Stimulated activated CD4-positive, alpha-beta T cell treated with anti-CD3 and anti-CD28 coated beads, Interleukin-4, amount 100 ng/mL, for 4 hours (primary cell): ENCODE measurements at places on chromosomes 7 and 10.

DNA sequence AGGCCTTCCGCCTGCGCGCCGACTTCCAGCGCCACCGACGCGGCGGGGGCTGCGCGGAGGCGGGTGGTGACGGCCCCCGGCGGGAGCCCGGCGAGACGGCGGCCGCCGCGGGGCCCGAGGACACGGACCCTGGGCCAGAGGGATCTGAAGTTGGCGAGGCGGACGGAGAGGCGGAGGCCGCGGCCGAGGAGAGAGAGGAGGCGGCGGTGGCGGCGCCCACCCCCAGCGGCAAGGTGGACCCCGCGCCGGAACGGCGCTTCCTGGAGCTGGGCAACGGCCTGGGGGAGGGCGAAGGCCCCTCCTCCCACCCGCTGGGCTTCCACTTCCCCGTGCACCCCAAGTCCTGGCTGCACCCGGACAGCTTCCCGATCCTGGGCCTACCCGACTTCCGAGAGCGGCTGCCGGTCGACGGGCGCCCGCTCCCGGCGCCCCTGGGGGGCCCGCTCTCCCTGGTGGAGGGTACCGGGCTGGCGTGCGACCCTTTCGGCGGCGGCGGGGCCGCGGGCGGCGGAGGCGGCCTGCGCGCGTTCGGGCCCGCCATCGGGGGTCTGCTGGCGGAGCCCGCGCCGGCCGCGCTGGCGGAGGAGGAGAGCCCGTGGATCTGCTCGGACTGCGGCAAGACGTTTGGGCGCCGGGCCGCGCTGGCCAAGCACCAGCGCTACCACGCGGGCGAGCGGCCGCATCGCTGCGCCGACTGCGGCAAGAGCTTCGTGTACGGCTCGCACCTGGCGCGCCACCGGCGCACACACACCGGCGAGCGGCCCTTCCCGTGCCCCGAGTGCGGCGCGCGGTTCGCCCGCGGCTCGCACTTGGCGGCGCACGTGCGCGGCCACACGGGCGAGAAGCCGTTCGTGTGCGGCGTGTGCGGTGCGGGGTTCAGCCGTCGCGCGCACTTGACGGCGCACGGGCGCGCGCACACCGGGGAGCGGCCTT lies 16.2 kb downstream of the ZNF316 start:
- no peak for DNase-seq

- DNase-seq: no peak
These were observed 88.0 kb downstream of the FGFR2 start for GRCh38 chr10:121510201-121510771.

DNA sequence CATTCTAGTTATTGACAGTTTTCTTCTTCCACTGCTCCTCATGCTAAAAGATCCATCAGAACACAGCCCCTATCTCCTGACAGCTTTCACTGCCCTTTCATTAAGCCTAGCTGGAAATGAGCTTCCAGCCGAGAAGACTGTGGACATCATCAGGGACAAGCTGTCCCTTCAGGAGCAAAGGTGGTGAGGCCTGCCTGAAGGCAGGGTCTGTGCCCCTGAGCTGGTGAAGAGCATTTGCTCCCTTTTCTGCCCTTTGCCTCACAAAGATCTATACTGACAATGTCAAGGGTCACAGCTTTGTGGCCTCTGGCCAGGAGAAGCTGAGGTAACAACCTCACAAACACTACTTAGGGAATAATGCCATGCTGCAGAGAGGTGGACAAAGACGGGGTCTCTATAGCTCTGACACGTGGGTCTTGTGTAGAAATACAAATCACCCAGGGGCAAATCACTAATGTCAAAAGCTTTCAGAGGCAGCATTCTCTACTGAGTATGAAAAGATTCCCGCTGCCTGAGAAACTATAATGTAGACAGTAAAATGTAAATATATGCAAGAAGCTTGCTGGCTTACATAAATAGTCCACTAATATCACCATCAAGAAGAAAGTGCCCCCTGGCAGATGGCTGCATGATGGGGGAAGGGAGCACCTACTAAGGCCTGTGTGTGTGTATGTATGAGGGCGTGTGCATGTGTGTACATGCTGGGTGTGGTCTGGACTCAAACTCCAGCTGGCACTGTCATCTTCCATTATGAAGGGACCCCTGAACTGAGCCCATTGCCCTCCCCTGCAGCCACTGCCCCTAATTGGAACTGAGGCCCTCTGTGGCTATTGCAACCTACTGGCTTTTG lies 55.8 kb downstream of the HBP1 start:
- DNase-seq: no peak

- no peak for DNase-seq
These were observed 89.2 kb upstream of the PFKP start for GRCh38 chr10:2978111-2978510.

GRCh38 chr7:143514487-143514886 lies 36.8 kb downstream of the TAS2R41 start:
- DNase-seq: no peak

- no peak for DNase-seq
These were observed 5.4 kb downstream of the AGFG2 start for GRCh38 chr7:100544386-100544785.

DNA sequence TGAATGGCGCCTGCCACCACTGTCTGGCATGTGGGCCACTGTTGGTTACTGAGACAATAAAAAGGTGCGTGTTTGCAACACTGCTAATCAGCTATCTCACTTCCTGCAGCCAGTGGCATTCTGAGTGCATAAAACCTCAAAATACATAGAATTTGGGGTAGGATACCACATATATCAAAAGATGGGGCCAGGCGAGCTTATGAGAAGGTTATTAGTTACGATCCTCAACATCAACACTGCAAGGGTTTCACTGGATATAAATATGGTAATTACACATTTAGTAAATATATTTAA lies 200.2 kb downstream of the WDR37 start:
- DNase-seq: no peak

- no peak for DNase-seq
These were observed 57.6 kb downstream of the BICC1 start for GRCh38 chr10:58570307-58570723.

DNA sequence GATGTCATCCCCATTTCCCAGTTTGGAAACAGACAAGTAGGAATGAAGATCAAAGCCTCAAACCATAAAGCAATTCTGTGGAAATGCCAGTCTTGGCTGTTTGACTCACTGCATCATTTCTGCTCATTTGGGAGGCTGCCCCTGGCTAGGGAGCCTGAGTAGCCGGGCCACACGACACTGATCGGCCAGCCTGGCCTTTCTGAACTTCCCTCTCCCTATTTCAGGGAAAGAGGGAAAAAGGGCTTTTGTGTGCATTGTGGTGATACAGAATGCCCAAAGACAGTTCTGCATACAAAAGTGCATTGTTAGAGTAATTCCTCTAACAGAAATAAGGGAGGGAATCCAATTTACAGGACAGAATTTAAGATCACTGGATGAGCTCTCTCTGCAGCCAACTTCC lies 41.7 kb upstream of the OPALIN start:
- no peak for DNase-seq

- DNase-seq: no peak
These were observed 11.5 kb upstream of the TAS2R39 start for GRCh38 chr7:143171697-143172096.

- DNase-seq: no peak
These were observed 1.3 kb downstream of the TMEM168 start for GRCh38 chr7:112788778-112789343.

- no peak for DNase-seq
These were observed 148.6 kb downstream of the ELFN1 start for GRCh38 chr7:1818575-1819258.

GRCh38 chr10:52258799-52259425 lies 55.2 kb upstream of the DKK1 start:
- no peak for DNase-seq

DNA sequence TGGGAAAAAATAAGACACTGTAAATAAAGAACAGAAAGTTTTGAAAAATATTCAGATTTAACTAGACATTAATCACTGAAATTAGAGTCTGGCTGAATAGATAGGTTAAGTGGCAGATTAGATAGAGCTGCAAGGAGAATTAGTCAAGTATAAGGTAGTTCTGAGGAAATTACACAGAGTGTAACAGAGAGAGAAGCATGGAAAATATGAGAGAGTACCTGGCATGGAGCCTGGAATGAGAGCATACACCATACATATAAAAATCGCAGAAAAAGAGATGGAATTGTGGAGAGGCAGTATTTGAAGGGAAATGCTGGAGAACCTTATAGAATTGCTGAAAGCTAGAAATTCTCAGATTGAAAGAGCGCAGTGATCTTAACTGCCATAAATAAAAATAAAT lies 46.9 kb downstream of the ZNRF2 start:
- no peak for DNase-seq

- DNase-seq: no peak
These were observed 115.3 kb downstream of the DGKI start for GRCh38 chr7:137731436-137731835.

DNA sequence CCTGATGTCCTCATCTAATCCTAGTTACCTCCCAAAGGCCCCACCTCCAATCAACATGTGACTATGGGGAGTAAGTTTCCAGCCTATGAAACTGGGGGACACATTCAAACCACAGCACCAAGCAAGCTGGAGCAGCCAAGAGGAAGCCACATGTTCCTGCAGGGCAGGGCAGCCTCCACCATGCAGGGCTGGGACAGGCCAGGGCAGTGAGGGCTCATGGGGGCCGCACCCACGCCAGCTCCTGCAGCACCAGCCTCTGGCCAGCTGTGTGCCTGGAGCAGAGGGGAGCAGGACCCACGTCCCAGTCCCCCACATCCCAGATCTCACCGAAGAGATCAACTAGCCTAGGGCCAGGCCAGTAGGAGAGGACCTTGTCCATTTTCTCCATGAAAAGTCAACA lies 85.9 kb upstream of the INSIG1 start:
- DNase-seq: no peak

- no peak for DNase-seq
These were observed 10.7 kb downstream of the SLC26A3 start for GRCh38 chr7:107792364-107792763.

- no peak for DNase-seq
These were observed 18.7 kb upstream of the ZNF488 start for GRCh38 chr10:47402641-47403301.

- DNase-seq: no peak
These were observed 749.4 kb downstream of the SUGCT start for GRCh38 chr7:40884241-40884640.

DNA sequence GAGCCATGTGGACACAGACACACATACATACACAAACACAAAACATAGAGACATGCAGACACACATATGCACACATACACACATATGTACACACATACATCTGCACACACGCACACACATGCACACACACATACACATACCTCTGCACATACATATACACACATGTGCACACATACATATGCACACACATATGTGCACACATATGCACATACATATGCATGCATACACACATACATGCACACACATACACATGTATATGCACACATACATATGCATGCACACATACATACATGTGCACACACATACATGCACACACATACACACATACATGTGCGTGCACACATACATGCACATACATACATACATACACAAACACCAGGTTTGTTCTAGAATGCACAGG lies 236.3 kb upstream of the FOXK1 start:
- no peak for DNase-seq

- no peak for DNase-seq
These were observed 175.8 kb upstream of the PRKCQ start for GRCh38 chr10:6755781-6756460.

DNA sequence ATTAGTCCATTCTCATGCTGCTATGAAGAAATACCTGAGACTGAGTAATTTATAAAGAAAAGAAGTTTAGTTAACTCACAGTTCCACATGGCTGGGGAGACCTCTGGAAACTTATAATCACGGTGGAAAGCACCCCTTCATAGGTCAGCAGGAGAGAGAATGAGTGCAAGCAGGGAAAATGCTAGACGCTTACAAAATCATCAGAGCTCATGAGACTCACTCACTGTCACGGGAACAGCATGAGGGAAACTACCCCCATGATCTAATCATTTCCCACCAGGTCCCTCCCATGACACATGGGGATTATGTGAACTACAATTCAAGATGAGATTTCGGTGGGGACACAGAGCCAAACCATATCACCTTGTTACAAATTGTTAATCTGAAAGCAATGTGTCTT lies 15.8 kb downstream of the TAS2R39 start:
- no peak for DNase-seq

DNA sequence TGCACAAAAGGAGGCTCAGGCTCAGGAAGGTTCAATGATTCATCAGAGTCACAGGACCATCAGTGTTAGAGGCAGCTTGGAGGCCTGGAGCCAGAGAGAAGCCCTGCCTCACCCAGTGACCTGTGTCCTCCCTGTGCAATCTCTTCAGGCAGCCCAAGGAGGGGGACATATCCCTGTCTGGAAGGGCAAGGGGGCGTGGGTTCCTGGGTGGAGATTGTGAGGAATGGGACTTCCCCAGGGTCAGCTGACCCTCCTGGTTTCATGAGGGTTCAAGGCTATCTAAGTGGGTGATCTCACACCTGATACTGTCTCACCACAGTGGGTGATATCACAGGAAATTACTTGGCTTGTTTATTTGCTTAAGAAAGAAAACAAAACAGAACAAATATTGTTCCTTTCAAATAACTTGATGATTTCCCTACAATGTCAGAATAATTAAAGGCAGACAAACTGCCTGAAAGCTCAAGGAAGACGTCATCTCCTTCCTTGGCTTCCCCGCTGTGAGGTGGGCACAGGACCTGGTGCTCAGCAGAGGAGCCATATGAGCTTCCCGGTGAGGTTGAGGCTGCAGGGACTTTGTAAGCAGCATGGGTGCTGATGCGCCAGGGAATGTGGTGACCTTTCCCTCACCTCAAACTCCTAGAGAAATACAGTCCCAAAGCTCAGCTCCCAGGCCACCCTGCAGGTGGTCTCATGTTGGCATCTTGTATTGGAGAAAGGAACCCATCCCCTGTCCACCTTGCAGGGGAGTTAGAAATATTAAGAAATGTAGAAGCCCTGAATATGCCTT lies 763.2 kb downstream of the GRID1 start:
- no peak for DNase-seq
